ENCODE measurements at places on chromosomes 16 and 17. TPM values are rescaled to one million over a fixed set of nuclear protein-coding genes. Genes with fewer than 3 reads are reported as not detected.
A peak's percentile ranks its signal among the peaks of the same experiment; 100 is the strongest.

Gene SMYD4
- total RNA-seq, result 18.6 TPM

DNA sequence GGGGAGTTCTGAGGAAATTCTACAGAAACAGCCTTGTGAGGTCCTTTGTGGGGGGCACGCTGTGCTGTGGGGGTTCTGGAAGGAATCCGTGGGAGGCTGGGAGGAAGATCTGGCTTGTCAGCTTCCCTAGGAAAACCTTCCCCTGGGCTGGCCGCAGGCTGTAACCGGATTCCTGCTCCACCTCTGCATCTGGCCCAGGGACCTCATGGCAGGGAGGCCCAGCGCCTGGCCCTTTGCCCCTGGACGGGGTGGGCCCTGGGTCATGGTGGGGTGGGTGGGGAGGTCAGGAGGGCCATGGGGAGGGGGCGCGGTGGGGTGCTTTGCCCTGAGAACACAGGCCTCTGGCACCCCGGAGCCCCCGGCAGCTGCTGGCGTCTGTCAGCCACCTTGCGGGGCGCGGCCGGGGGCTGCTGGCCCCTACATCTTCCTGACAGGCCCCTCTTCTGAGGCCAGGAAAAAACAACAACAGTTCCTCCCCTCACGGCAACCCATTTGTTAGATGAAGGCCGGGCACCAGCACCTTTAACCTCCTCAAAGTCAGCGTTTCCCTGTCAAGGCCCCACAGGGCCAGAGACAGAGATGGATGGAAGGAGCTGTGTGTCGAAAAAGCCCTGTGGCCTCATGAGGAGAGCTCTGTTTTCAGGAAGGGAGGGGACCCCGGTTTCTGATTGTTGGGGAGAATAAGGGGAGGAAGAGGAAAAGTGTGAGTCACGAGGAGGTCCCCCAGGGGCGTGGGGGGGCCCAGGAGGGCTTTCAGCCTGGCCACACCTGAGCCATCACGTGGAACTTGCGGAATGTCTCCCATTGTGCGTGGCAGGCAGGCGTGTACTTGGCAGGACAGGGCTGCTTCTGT lies 3.6 kb upstream of the MEOX1 start:
- no peak for DNase-seq

GRCh38 chr17:29567554-29568330 lies 759 bp upstream of the TP53I13 start:
- DNase-seq, result peak; percentile 83

Gene PSME3IP1
- 171 TPM for total RNA-seq

DNA sequence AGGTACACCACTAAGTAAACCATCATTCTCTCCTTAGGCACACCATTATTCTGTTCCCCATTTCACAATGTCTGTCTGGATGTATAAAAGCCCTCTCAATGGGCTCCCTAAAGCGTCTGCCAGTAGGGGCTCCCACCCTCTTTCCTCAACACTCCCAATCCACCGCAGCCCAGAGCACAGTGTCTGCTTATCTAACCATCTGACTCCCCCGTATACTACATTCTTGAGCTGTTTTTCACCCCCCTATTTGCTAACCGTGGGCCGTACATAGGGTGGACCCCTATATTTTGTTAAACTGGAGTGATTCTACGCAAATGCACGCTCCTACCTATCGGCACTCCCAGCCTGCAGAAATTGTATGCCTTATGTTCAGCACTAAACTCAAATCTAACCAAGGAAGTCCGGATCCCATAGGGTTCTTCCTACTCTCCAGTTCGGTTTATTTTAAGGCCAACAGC lies 685 bp upstream of the PSMD3 start:
- peak; percentile 99 for DNase-seq

Gene G6PC1
- total RNA-seq, result not detected

DNA sequence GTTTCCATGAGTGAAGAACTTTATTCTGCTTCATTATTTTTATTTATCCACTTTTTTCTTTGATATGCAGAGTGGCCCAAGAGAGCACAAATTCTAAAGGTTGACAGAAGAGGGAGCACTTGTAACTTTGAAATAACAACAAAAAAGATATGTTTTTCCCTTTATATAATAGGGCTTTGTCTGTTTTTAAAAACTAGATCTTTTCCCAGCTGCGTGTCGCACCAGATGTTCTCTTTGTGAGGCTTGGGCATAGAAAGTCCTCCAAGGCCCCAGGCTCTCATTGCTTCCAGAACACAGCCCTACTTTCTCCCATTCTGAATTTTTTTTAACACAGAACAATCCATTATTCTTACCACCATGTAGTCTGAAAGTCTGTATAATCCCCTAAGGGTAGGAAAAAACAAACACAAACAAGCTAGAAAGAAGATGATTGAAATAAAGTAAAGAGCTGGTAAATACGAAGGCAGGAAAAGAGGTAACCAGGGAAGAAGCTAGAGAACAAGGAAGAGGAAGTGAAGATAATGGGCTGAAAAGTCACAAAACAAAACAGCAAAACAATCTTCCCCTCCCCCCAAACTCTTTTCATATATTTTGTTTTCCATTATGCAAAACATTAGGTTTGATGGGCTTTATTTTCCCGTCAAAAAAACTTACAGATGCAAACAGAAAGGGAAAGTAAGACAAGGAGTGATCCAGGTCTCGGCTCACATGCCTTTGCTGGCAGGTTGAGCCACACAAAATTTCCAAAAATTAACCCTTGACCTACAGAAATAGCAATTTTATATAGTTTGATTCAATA lies 160.4 kb downstream of the ABCA8 start:
- DNase-seq, result no peak

Gene TPPP3
- total RNA-seq, result 8.5 TPM

Measured in Calu3 (cell line).